NCI-H526 (cell line): ENCODE measurements at places on chromosomes 1 and 21.
A peak's percentile ranks its signal among the peaks of the same experiment; 100 is the strongest.

DNA sequence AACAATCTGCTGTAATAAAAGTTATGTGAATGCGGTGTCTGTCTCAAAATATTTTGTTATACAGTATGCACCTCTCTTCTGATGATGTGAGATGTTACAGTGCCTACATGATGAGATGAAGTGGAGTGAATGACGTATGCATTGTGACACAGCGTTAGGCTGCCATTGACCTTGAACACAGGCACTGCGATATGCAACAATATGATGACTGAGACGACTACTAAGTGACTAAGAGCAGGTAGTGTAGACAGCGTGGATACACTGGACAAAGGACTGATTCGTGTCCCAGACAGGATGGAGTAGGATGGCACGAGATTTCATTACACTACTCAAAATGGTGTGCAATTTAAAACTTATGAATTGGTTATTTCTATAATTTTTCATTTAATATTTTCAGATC, 8.4 kb downstream of the SGIP1 start:
- DNase-seq: no peak

- no peak for DNase-seq
These were observed 10.5 kb upstream of the PKP1 start for GRCh38 chr1:201272799-201273198.

DNA sequence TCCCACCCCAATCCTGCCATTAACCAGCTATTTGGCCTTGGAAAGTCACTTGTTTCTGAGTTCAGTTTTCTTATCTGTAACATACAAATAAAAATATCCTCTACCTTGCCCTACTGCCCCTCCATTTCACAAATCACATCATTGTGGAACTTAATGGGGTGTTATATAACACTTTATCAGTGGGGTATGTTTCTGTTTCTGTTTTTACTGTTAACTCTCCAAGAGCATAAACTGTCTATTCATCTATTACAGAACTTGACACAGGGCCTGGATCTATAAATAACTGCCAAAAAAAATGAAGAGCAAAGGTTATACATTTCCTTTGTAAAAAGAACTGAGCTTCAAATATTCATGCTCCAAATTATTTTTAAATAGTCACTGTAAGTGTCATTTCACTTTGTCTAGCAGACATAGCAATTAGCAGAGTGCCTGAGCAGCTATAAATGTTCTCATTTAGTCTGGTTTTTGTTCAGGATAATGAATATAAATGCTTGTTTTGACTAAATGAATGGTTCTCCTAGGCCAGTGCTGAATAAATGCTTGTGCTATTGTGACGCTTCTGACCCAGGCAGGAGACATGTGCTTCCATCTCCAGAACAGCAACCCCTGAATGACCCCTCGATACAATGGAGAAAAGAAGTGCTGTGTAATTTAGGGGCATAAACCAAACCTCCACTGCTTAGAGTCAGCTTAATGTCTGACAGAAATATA, 7.4 kb downstream of the PIGM start:
- DNase-seq: no peak

GRCh38 chr1:37914719-37915475, 32.0 kb downstream of the INPP5B start:
- DNase-seq: no peak

DNA sequence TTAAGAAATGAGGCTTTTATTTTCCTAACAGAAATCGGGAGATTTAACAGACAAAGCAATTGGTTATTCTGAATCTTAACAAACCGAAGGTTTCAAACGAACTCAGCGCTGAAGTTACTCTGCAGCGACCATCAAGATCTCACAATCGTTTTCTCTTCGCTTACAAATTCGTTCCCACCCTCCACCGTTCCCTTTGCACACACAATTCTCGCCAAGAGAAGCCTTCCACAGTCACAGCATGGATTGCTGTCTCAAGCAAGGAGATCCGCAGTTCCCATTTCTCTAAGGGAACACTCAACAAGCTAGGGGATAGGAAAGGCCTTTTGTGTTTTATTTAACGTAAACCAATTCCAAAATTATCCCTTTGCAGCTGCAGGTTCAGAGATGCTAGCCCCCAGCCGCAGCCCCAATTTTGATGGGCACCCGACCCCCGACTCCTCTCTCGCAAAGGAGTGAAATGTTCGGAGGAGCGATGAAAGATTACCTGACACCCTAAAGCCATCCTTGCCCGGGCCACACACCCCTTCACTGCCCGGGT, 755 bp downstream of the FBXO42 start:
- peak; percentile 53 for DNase-seq

DNA sequence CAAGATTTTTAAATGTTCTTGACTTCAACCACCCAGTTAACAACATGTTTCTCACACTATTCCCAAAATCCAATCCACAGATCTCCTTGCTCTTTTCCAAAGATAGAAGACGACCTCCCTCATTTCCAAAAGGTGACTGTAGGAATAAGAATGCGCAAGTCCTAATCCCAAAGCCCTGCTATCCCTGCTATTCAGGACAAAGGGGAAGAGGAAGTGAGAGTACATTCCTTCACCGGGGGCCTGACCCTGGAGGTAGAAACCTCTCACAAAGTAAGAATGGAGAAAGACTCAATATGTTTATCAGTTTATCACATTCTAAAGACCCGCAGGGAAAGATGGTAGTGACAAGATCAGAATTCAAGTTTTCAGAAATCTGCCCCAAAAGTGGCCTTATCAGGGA, 55.7 kb downstream of the PLEKHA6 start:
- no peak for DNase-seq

GRCh38 chr1:7543718-7544090, 227.4 kb upstream of the VAMP3 start:
- no peak for DNase-seq

GRCh38 chr21:20373031-20373430, 625.2 kb upstream of the NCAM2 start:
- no peak for DNase-seq

GRCh38 chr1:51581238-51581637, 35.7 kb upstream of the OSBPL9 start:
- no peak for DNase-seq

DNA sequence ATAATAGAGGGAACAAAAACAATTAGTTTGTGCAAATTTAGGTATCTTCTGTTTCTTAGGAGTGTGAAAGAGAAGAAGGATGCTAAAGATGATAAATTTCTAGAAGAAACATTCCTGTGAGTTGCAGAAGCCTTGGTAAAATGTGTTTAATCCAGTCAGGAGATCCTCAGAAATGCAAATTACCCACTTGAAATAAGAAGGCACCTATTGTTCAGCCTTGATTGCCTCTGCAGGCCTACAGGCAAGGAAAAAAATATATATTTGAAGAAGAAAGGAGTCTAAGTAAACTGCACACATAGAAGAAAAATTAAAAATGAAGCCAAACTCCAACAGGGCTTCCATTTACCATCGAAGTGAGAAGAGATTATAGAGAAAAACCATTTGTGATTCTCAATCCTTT, 51.0 kb upstream of the LHX8 start:
- no peak for DNase-seq

GRCh38 chr1:221911714-221912113, 169.8 kb upstream of the DUSP10 start:
- no peak for DNase-seq

DNA sequence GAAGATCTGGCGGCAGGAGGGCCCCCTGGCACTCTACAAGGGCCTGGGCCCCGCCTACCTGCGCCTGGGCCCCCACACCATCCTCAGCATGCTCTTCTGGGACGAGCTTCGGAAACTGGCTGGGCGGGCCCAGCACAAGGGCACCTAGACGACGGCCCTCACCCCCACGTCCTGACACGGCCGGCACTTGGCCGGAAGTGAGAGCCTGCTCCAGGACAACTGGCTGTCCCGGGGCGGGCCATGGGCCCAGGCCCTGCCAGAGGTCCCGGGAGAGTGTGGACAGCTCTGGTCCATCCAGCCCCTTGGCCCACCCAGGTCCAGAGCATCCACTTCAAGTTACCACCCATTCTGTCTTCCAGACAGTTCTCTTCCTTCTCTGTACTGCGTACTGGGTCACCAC, 3.0 kb upstream of the TMEM82 start:
- no peak for DNase-seq

DNA sequence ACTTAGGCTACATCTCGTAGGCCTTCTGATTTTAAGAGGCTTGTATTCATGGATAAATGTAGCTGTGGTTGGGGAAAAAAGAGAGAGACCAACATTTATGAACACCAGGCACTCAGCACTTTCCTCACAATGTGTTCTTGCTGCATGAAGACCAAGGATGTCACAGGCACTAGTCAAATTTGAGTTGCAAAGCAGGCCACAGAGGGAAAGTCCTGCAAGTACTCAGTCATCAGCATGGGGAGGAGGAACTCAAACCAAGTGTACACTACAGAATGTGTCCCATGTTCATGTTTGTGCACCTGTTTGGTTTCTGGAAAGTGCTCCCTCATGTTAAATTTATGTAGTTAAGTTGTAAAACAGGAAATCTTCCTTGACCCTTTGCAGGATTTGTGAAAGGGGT, 8.7 kb upstream of the MAP3K7CL start:
- DNase-seq: peak; percentile 11

- peak; percentile 10 for DNase-seq
These were observed 20.3 kb upstream of the C2CD2 start for GRCh38 chr21:41973861-41974751.

DNA sequence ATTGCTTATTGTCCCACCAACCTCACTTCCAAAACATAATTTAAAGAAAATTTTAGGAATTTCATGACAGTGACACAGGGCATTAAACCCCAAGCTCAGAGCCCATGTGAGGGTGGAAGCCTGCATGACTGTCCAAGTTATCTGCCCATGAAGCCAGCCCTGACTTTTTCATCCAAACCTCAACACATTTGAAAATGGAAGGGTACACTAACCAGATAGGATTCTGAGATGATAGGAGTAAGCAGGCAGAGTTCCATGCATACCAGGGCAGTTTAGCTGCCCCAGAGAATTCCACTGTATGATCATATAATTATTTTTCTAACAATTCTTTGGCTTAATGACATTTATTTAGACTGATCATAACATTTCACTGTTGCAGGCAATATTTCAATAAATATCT, 986.0 kb downstream of the TTLL7 start:
- DNase-seq: no peak

GRCh38 chr1:212670301-212670700, 29.3 kb downstream of the BATF3 start:
- no peak for DNase-seq

DNA sequence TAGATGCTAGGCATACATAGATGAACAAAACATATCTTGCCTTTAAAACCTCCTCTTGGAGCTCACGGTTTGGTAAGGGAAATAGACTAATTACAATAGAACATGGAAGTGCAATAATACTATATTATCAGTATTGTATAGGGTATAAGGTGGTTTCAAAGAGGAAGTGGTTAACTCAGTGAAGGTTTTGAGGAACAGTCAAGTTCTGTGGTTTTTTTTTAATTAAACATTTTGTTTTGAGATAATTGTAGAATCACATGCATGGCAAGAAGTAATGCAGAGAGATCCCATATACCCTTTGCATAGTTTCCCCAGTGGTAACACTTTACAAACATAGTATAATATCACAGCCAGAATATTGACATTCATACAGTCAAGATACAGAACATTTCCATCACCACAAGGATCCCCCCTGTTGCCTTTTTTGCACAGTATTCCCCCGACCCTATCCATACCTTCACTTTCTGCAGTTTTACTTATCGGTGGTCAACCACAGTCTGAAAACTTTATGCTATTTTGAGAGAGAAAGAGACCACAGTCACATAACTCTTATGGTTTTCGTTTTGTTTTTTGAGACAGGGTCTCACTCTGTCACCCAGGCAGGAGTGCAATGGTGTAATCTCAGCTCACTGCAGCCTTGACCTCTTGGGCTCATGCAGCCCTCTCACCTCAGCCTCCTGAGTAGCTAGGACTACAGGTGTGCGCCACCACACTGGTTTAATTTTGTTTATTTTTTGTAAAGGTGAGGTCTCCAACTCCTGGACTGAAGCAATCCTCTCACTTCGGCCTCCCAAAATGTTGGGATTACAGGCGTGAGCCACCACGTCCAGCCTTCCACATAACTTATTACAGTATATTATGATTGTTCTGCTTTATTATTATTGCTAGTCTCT, 60.5 kb upstream of the KIAA1614 start:
- no peak for DNase-seq

GRCh38 chr1:58789322-58789856, 5.5 kb upstream of the JUN start:
- no peak for DNase-seq

GRCh38 chr1:41806472-41807155, 112.1 kb downstream of the HIVEP3 start:
- no peak for DNase-seq

- no peak for DNase-seq
These were observed 67.5 kb downstream of the AK5 start for GRCh38 chr1:77349275-77349674.

DNA sequence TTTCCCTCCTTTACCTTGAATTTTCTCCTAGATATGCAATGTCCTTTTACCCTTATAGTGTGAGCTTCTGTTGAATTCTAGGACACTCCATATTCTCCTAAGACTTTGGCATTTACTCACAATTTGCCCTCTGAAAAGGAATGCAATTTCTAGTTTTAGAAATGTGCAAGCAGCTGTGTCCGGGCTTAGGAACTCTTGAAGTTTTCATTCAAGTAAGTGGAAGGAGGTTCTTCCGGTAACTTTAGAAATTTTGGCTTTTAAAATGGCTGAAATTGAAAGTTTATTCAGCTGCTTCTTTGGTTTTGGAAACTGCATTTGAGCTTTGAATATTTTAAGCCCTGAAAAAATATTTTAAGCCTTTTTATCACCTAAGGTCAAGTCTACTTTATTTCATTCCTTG, 56.3 kb downstream of the DPH5 start:
- DNase-seq: no peak

DNA sequence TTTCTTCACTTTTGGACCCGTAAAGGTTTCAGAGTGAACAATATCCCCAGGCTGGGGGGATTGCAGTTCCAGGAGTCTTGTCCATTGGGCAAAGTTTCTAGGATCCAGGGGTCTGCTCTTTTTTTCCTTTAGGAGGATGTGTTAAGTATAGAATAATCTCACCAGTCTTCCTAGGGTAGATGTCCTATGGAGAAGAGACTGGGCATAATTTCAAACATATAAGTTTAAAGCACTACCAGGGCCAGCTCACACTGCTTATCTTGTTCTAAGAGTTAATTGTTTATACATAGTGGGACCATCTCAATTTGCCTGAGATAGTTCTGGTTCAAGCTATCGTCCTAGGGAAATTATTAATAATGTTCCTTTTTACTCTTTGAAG, 1.2 kb downstream of the CHI3L2 start:
- DNase-seq: no peak

- DNase-seq: no peak
These were observed 20.1 kb upstream of the COL16A1 start for GRCh38 chr1:31723828-31724359.

GRCh38 chr1:167305706-167306277, 85.1 kb downstream of the POU2F1 start:
- no peak for DNase-seq

- no peak for DNase-seq
These were observed 38.0 kb downstream of the ARHGAP29 start for GRCh38 chr1:94199398-94199797.
